Fibroblast of skin of back (primary cell): ENCODE measurements at places on chromosomes 16 and 17.

DNA sequence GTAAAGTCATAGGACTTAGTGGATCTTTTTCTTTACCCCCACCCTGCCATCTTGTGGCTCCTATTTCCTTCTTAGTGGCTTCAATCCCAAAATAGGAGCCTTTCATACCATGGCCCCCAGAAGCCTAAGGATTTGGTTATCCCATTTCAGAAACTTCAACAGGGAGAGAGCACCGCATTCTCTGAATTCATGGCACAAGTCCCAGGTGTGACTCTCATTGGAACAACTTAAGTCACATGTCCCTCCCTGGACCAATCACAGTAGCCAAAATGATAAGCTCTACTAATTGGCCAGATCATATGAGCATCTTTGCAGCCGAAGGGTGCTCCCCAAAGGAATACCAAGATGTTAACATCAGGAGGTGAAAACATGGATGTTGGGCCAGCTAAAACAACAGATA lies 43.2 kb downstream of the AXIN2 start:
- DNase-seq, result peak; percentile 51

DNA sequence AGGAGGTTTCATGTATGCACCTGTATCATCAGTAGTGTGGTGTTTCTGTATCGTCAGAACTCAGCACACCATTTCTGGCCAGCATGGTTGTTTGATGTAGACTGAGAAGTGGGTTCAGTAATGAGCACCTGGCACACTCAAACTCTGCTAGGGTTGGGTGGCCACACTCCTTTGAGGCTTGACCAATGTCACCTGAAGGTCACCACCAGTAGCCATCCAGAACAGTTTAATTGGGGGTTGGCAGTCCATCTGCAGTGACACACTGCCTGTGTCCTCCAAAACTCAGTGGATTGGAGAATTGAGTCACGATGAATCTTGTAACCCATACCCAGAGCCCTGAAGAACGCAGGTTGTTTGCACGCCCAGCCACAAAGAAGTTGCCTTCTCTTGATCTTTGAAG lies 86.8 kb upstream of the HSBP1 start:
- DNase-seq, result no peak

GRCh38 chr16:4746991-4747574 lies 12.7 kb downstream of the DNAAF8 start:
- no peak for DNase-seq

GRCh38 chr17:46264456-46265198 lies 30.3 kb upstream of the LRRC37A start:
- DNase-seq, result peak; percentile 75

DNA sequence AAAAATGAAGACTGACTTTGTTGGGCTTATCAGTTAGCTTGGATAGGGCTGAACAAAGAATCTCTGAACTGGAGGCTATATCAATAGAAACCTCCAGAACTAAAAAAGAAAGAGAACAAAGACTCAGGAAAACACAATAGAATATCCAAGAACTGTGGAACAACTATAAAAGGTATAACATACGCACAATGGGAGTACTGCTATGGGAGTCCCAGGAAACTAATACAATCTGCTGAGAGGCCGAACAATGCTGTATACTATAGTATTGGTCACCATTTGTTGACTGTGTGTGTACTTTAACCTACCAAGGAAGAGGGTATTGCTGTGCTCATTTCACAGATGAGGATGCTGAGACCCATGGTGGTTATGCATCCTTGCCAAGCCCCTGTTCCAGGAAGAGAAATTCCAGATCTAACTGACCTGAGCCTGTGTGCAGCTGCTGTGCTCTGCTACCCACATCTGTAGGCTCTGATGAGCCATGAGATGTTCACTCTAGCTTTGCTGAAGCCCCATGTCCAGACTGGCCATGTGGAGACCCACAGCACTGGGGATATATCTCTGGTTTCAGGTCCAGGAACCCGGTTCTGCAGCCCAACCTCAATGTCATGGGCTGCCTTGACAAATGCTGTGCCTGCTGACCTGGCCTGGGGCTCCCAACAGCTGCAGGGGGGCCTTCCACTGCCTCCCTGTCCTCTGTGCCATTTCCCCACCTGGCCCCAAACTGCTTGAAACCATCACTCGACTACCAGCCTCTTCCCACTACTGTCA lies 254.3 kb upstream of the TNRC6C start:
- DNase-seq, result no peak

GRCh38 chr17:67659028-67659427 lies 58.7 kb upstream of the NOL11 start:
- no peak for DNase-seq

DNA sequence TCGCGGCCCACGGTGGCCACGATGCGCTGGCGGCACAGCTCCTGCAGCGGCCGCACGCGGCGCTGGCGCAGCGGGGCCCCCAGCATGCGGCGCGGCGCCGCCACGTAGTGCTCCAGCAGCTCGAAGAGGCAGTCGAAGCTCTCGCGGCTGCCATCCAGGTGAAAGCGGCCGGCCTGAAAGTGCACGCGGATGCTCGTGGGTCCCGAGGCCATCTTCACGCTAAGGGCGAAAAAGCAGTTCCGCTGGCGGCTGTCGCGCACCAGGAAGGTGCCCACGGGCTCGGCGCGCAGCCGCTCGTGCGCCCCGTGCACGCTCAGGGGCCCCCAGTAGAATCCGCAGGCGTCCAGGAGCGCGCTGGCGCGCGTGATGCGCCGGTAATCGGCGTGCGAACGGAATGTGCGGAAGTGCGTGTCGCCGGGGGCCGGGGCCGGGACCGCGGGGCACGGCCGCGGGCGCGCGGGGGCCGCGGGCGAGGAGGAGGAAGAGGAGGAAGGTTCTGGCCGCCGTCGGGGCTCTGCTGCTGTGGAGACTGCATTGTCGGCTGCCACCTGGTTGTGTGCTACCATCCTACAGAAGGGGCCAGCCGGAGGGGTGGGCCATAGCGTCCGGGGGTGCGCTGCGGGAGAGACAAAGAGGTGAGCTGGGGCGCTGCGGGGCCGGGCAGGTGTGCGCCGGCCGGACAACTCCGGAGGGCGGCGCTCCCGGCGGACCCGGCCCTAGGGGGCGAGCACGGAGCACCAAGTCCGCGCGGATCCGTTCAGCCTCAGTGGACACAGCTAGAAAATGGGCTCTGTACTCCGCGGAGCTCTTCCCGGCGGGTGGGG lies 879 bp downstream of the SOCS1 start:
- DNase-seq, result peak; percentile 41

DNA sequence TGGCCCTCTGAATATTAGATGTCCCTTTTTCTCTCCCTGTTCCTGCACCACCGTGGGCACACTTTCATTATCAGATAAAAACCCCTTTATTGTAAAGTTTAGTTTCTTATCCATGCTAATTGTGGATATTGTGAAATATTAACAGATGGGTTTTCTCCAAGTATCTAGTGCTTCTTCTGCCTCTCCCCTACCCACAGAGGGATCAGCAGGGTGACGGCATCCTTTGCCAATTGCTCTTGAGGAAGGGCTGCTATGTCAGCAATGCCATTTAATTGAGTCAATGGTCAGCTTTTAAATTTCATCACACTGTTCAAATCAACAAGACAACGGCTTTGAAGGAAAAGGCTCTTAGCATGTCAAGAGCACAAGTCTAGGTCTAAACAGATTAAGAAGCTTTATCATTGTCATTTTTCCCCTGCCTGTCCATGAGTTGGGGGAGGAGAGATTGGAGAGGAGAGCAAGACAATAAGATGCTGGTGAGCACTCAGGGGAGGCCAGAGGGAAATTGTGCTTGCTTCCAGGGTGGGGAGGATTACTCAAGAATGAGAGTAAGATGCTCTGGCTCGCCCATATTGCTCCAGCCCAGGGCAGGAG lies 443.0 kb upstream of the CCL2 start:
- no peak for DNase-seq

- no peak for DNase-seq
Measured at GRCh38 chr17:6069539-6070429, at the start of gene WSCD1. Gene WSCD1, plus strand, starts transcription at chr17:6070379. Its CDS starts 10,280 bp downstream, at chr17:6080659.

- DNase-seq, result peak; percentile 56
Measured at GRCh38 chr16:81238296-81239011, at the start of gene BCO1. Gene BCO1, plus strand, starts transcription at chr16:81238689. Its CDS starts 220 bp downstream, at chr16:81238909.

- DNase-seq, result no peak
Measured at GRCh38 chr17:42188749-42189650, 3.7 kb upstream of the HCRT start.

DNA sequence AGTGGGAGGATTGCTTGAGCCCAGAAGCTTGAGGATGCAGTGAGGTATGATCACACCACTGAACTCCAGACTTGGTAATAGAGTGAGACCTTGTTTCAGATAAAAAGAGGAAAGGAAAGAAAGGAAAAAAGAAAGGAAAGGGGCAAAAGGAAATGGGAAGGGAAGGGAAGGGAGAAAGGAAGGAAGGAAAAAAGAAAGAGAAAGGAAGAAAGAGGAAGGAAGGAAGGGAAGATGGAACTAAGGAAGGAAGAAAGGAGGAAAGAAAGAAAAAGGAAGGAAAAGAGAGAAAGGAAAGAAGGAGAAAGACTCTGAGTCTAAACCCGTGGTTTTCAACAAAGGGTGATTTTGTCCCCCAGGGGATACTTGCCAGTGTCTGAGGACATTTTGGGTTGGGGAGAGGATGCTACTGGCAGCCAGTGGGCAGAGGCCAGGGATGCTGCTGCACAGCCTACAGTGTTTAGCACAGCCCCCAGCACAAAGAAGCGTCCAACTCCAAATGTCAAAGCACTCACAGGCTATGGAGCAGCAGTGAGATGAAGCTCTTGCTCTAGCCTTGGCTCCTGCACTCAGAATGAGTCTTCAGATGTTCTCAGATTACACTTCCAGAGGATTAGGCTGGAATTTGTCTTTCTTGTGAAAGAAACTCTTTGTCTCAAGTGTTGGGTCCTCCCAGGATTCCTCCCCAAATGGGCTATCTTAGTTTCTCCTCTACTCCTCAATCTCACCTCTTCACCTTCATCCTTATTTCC lies 64.2 kb downstream of the BMERB1 start:
- peak; percentile 71 for DNase-seq

DNA sequence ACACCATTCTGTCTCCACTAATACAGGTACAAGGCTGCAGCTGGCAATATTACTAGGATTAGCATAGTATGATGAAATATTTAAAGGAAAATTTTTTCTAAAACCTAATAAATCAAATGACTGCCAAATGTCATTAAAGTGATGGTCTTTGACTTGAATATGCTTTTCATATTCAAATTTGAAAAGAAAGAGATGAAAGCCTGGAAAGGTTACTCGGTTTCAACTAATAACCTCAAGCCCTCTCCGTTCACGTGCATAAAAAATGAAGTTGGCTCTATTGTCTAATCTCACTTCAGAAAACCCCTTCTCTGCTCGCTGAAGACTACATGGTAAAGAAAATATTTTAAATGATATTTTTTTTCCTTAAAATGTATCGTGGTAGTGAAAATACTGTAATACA lies 83.2 kb downstream of the RPGRIP1L start:
- DNase-seq, result no peak

GRCh38 chr17:9907883-9908648 lies 3.0 kb upstream of the RCVRN start:
- DNase-seq, result no peak

- DNase-seq, result no peak
Measured at GRCh38 chr17:41583137-41584127, 3.3 kb downstream of the KRT14 start.

GRCh38 chr16:22862046-22862445 lies 48.1 kb downstream of the HS3ST2 start:
- DNase-seq, result no peak

DNA sequence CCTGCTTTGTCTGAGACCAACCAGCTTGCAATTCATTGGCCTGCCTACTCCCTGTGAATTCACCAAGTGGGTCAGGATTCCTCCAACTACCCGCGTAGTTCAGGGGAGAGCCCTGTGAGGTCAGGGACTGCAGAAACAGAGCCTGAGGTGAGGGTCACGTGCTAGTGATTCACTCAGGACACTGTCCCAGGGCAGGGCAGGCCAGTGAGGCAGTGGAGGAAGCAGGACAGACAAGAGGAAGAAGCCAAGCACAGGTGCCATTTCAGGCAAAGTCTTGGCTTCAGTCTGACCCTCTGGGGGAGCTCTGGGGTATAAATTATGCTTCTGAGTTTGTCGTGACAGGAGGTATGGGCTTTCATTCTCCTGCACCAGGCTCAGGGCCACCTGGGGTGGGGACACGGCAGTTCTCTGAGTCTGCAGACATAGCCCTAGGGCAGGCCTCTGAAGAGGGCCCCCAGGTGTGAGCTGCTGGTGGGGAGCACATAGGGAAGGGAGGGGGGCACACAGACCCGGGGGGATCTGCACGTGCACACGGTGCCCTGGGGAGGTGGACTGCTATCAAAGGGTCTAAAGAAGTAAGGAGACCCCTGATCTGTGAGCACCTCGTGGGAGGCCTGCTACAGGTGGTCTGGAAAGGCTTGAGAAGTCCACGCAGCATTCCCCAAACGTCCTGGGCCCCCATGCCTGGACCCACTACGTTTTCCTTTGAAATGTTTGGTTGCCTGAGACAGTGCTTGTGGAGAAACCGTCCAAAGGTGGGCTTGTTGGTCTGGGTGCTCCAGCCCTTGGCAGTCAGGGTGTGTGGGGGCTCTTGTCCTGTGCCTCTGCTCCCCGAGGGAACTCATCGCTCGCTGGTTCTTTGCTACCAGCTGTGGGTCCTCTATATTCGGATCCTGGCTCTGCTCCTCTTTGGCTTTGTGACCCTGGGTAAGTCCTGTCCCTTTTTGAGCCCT lies 46.4 kb downstream of the NKD1 start:
- DNase-seq, result no peak

- peak; percentile 95 for DNase-seq
Measured at GRCh38 chr17:16477255-16477654, 14.7 kb downstream of the LRRC75A start.

DNA sequence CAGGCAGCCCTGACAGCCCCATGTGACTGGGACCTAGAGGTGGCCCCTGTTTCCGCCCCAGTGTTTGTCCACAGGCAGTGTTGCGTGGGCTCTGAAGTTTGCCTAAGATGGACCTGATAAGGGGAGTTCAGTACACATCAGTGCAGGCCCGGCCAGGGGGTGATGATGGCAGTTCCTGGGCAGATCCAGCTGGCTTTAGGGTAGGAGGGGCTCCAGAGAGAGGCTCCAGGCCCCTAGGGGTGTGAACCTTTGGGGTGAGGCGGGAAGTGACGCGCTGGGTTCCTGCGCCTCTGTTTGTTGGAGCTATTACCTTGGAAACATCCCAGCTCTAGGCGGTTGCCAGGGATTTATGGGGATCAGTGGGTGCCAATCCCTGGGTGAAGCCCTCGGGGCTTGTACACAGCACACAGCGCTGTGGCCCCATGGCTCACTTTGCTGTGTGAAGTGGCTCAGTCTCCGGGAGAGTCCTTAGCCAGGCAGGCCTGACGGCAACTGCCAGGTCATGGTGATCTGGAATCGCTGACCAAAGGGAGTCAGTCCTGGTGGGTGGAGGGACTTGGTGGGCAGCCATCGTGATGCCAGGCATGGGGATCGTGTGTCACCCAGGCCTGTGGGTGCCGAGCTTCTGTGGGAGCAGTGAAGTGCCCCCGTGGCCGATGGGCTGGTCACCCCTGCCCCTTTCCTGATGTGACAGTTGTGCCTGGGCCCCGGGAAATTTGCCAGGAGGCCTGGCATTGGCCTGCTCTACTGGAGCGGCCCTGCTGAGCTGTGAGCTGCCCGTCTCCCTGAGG lies 146.1 kb downstream of the SEC14L1 start:
- DNase-seq, result no peak

- DNase-seq, result no peak
Measured at GRCh38 chr17:47325176-47325575, 1.4 kb downstream of the EFCAB13 start.

GRCh38 chr16:14529010-14529669 lies 100.9 kb downstream of the PARN start:
- peak; percentile 90 for DNase-seq
